Amygdala (tissue), 56 donors: ENCODE measurements at places on chromosomes 16 and 17.

DNA sequence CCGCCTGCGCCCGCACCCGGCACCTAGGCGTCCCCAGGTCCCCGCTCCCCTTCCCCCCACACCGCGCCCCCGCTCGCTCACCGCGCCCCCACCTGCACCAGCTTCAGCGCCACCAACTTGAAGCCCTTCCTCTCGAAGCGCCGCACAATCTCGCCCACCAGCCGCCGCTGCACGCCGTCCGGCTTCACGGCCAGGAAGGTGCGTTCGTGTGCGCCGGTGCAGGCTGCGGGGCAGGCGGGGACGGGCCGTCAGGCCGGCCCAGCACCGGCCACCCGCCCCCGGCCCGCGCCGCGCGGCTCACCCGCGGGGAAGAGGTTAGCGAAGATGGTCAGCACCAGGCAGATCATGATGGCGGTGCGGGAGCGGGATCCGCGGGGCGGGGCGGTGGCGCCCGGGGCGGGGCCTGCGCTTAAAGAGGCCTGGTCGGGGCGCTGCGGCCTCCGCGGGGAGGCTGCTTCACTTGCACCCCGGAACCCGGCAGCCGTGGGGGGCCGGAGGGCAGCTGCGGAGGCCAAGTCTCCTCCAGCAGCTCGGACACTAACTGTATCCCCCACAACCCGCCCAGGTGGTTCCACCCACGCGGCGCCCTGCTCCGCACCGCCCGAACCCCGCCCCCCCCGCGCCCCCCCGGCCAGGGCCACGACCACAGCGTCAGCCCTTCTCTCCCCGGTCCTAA is at the start of gene NME3:
NME3 (minus strand) TSS at position 356 of the 676 bp plus-strand sequence; CDS start at position 347, 9 bp downstream.
- DNase-seq: peak; percentile 64

- no peak for DNase-seq
Measured at GRCh38 chr17:31004160-31004559, 33.3 kb downstream of the RNF135 start.

- DNase-seq: no peak
Measured at GRCh38 chr17:43609613-43610385, 51.9 kb downstream of the MEOX1 start.

DNA sequence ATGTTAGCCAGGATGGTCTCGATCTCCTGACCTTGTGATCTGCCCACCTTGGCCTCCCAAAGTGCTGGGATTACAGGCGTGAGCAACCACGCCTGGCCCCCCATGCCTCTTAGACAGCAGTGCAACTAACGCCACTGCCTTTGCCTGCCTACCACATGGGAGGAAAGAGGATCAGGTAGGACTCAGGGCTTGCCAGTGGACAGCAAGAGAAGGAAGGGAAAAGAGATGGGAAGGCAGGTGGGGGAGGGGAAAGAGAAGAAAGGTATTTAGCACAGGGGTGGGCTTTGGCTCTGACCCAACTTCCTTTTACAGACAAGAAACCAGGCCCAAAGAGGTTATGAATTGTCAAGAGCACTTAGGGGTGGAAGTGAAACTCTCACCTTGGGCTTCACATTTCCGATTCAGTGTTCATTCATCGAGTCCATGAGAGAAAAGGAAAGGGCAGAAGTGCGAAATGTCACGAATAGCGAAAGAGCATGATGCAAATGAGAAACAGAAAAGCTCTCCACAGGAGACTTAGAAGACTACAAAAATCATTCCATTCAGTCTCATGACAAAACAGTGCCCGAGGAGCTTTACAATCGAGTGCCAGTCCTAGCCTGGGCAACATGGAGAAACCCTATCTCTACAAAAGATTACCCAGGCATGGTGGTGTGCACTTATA is 36.4 kb downstream of the CDK5R1 start:
- DNase-seq: no peak

DNA sequence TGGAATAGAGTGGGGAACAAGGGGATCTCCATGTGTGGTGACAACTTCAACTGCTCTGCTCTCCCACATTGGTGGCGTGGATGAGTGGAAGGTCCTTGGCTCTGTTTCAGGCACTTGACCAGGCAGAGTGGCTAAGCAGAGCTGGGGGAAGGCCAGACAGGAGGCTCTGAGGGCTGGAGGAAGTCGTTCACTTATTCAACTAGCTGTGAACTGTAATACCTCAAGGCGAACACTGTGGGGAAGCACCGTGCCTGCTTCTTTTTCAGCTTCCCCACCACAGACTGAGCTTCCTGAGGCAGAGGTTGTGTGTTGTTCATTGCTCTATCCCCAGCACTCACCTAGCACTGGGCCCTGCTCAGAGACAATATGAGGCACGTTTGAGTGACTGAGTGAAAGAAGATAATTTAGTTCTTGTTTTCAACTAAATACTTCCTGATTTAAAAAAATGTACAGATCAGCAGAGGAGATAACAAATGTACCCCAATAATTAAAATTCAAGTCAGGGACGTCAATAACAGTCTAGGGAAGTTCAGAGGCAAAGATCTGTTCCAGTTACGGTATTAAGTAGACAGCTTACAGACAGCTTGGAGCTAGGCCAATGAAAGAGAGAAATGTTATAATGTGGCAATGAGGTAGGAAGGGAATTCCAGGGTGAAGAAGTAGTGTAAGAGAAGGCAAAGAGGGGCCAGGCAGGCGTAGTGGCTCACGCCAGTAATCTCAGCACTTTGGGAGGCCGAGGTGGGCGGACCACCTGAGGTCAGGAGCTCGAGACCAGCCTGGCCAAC is 34.7 kb downstream of the MYO18A start:
- DNase-seq: peak; percentile 57

DNA sequence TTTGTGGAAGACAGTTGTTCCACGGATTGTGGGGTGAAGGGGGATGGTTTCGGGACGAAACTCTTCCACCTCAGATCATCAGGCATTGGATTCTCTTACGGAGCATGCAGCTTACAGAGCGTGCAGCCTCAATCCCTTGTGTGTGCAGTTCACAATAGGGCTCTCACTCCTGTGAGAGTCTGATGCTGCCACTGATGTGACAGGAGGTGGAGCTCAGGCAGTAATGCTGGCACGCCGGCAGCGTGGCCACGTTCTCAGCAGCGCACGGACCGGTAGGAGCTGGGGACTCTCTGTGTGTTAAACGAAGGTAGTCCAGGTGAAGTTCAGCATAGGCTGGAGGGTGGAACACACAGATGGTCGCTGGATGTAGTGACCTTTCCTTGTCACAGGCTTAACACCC is 37.8 kb downstream of the SEC14L1 start:
- no peak for DNase-seq

DNA sequence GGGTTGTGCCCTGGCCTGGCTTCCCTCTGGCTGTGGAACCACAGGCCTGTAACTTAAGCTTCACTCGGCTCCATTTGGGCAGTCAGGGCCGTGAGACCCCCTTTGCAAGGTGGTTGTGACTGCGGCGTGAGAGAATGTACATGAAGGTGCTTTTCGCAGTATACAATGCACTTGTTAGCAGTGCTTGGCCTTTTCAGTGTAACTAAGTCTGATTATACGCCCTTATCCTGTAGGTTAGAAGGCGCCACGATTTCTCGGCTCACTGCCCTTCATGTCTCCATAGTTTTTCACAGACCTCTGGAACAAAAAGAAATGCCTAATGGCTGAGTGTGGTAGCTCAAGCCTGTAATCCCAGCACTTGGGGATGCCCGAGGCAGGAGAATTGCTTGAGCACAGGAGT is 13.3 kb downstream of the SAP30BP start:
- DNase-seq: no peak

- no peak for DNase-seq
Measured at GRCh38 chr16:66635406-66635805, 30.9 kb downstream of the CMTM3 start.

DNA sequence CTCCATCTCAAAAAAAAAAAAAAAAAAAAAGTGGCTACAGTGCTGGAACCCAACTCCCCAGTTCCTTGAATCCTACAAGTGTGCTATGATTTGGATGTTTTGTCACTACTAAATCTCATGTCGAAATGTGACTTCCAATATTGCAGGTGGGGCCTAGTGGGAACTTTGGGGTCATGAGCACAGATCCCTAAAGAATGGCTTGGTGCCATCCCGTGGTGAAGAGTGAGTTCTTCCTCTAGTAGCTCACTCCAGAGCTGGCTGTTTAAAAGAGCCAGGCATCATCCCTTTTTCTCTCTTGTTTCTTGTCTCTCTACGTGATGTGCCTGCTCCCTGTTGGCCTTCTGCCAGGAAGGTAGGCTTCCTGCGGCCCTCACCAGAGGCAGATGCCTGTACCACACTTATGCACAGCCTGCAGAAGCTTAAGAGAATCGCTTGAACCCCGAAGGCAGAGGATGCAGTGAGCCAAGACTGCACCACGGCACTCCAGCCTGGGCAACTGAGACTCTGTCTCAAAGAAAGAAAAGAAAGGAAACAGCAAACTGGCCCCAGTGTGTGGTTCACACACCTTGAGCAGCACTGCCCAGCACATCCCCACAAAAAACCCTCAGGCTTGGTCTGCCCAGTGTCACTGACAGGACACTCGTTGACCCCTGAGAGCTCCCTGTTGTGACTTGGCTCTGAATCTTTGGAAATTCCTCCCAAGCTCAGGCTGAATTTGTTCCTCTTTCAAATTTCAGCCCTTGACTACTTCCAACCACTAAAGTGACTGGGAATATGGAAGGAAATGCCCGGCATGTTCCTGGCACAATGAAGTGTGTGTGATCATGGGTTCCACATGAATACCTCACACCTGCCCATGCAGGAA is 3.1 kb downstream of the MT1E start:
- DNase-seq: no peak

DNA sequence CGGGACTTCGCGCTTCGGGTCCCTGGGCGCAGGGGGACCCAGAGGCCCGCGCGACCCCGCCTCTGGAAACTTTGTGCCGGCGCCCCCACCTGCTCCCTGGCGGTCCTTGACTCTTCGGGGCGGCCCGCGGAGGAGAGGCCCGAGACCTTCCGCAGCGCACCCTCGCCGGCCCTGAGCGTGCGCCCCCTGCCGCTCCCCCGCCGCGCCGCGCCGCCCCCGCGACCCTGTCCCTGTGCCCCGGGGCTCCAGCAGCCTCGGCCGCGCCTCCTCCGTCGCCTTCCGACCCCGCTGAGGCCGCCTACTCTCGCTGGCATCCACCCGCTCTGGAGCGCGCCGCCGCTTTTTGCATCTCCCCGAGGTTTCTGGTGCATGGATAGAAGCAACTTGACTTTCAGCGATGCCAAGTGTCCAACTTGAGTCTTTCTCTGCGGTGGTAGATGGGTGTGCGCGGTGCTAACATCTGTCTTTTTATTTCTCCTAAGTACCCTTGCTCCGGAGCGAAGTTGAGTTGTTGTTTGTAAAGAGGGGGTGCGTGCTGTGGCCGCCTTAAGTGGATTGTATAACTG is 414 bp downstream of the DUSP14 start:
- no peak for DNase-seq

DNA sequence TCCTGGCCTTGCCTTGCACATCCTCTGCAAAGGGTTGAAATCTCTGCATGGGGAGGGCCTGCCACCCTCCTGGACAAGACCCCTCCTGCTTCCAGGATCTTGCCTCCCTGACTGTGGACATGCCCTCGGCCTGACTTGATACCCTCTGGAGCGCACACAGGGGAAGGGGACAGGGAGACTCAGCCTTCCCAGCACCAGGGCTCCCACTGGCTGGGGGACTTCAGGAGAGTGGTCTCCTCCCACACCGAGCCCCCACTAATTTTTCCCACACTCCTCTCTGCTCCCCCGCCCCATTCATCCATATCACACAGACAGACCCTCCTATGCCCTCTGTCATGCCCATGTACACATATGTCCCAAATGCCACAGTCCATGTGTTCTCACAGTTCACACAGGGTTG is 14.3 kb downstream of the SGCA start:
- DNase-seq: no peak

GRCh38 chr17:33523577-33523981 is 230.5 kb upstream of the ASIC2 start:
- DNase-seq: no peak

DNA sequence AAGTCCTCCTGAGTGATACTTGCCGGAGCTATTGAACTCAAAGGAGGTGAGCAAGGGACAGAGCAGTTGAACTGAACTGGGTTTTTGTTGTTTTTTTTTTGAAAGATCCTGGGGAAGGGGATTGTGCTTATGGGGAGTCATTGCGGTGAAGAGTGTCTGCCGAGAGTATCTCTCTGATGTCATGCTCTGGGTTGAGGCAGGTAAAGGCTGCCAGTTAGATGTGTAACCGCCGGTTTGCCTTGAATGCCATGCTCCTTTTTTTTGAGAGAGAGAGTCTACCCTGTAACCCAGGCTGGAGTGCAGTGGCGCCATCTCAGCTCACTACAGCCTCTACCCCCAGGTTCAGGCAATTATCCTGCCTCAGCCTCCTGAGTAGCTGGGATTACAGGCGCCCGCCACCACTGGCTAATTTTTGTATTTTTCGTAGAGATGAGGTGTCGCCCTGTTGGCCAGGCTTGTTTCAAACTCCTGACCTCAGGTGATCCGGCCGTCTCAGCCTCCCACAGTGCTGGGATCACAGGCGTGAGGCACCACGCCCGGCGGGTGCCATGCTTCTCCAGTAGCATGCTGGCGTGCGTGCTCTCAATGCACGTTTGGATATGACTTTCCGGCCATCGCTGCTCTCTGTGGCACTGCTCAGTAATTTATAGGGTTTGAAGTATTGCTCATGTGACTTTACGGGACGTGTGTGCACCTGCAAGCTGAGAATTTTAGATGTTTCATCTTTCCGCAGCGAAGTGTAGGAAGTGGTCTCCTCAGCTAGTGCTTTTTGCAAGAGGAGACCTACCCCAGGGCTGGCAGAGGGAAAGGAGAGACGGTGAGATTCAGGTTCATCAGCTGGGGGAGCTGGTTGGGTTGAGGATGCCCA is 8.5 kb downstream of the ZC3H18 start:
- no peak for DNase-seq

DNA sequence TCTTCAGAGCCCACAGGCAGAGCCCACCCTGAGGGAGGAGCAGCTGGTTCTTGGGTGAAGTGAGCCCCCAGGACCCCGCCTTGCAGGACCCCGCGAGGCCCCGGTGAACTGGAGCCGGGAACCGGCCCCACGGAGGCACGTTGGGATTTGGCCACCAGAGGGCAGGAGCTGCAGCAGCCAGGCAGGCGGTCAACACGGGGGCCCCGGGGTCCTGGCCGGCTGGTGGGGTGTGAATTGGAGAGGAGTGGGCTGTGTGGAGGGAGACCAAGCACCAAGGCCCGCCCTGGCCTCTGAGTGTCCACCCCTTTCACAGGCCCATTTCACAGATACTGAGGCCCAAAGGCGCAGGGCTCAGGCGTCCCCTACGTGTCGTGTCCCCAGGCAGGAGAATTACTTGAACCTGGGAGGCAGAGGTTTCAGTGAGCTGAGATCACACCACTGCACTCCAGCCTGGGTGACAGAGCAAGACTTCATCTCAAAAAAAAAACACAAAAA is 2.2 kb downstream of the DPEP1 start:
- DNase-seq: no peak

GRCh38 chr17:8468127-8468526 is 32.4 kb downstream of the NDEL1 start:
- DNase-seq: no peak
